Stimulated activated CD8-positive, alpha-beta memory T cell treated with anti-CD3 and anti-CD28 coated beads, Interleukin-4, amount 100 ng/mL, for 1 hour (primary cell): ENCODE measurements at places on chromosomes 1 and 21.

GRCh38 chr1:162317621-162318020 lies 59.0 kb downstream of the SPATA46 start:
- DNase-seq: no peak

DNA sequence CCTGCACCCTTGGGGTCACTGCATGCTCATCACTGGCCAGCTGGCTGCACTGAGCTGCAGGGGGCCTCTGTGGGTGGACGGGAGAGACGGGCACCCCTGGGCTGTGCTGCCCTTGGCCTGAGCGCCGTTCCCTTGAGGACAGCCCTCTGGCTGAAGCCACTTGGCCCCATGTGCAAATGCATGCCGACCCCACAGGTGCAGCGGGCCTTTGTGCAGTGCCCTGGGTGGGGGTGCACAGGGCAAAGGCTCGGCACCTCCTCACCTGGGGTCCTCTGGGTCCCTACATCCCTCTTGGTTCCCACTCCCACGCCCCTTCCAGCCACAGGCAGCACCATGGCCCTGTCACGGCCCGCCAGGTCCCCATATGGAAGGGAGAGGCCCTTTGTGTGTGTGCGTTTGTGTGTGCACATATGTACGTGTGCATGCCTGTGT lies 41.3 kb downstream of the COQ8A start:
- DNase-seq: no peak

DNA sequence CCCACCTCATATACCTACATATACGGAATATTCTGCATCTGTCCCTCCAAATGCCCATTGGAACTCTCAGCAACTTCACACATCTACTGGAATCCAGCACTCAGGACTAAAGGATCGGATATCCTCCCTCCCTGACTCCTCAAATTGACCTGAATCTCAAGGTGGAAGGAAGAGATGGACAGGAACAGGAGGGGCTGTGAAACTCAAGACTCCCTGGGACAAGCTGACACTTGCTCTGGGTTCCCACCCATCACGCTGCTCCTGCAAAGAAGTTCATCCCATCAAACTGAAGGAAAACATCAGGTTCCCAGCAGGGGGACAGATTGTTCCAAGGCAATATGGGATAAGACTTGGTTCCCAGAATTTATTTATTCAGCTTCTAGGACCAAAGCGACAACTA lies 30.3 kb upstream of the TIAM1 start:
- DNase-seq: no peak

DNA sequence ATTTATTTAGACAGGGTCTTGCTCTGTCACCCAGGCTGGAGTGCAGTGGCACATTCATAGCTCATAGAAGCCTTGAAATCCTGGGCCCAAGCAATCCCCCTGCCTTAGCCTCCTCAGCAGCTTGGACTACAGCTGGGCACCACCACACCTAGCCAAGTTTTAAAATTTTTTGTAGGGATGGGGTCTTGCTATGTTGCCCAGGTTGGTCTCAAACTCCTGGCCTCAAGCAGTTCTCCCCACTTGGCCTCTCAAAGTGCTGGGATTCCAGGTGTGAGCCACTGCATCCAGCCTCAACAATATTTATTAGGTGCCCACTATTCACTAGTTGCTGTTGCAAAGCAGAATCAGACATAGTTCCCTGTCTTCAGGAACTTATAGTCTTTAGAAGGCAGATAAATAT lies 14.1 kb upstream of the GPX7 start:
- no peak for DNase-seq

GRCh38 chr1:70666381-70667140 lies 255.5 kb downstream of the CTH start:
- DNase-seq: no peak

DNA sequence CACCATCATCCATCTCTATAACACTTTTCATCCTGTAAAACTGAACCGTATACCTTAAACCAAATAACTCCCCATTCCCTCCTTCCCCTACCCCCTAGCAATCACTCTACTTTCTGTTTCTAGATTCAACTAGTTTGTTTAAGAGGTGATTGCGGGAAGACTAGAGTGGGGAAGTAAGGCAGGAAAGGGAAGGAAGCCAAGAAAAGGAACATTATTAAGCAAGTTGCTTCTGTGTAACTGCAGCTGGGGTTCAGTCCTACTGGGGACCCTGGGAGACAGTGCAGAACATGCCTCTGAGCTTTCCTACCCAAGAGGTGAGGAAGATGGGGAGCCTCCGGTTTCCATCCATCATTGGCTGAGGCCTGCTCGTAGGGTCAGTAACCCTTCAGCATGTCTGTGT lies 28.9 kb upstream of the H3-3A start:
- no peak for DNase-seq

GRCh38 chr1:200834383-200834782 lies 38.4 kb upstream of the GPR25 start:
- no peak for DNase-seq

- no peak for DNase-seq
Measured at GRCh38 chr1:6275826-6276782, 15.2 kb upstream of the GPR153 start.

DNA sequence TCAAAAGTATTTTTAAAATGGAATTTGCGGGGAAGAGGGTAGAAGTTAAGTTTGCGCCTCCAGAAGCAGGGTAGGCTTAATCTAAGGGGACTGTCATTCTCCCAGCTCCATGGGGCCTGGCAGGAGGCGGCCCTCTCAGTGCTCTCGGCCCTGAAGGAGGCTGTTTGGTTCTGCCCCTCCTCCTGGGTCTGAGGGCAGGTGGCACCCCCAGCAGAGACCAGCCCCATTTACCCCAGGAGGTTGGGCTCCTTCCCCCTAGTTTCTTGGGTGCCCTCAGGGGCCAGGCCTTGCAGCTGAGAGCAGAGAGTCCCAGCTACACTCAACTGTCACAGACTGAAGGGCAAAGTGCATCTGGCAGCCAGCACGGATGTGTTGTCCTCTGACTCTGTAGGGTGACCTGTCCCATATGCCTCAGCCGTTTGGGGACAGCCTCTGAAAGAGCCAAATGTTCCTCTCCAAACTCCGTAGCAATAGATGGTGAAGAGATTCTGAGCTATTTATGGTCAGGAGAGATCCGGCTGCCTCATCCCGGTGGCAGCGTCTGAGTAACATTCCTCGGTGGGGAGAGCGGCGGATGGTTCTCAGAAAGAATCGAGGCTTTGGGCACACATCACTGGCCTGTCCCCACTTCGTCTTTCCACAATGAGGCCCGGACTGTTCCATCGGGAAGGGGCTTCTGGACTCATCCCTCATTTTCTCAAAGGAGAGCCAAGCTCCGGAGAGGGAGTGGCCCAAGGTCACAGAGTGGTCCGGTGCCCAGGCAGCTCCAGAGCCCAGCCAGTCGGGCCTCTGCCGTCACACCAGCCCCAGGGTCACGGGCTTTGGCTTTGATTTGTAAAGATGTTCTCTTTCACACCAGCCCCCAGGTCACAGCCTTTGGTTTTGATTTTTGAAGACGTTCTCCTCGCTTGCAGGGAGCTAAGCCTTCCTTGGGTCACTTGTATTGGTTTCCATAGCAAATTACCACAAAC lies 424.2 kb upstream of the VAMP3 start:
- no peak for DNase-seq

DNA sequence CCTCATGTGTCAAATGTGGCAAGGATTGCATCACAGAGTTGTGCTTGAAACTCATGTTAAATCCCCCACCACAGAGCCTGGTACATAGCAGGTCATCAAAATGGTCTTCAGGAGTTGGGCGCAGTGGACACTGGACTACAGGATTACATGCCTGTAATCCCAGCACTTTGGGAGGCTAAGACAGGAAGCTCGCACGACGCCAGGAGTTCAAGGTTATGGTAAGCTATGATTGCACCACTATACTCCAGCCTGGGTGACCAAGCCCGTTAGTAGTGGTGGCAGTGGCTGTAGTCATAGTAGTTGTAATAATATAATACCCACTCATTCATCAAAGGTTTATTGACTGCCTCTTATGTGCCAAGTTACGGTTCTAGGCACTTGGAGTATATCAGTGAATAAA lies 123.4 kb upstream of the IRF2BP2 start:
- no peak for DNase-seq

GRCh38 chr1:220579317-220579716 lies 51.4 kb downstream of the MARK1 start:
- DNase-seq: no peak

DNA sequence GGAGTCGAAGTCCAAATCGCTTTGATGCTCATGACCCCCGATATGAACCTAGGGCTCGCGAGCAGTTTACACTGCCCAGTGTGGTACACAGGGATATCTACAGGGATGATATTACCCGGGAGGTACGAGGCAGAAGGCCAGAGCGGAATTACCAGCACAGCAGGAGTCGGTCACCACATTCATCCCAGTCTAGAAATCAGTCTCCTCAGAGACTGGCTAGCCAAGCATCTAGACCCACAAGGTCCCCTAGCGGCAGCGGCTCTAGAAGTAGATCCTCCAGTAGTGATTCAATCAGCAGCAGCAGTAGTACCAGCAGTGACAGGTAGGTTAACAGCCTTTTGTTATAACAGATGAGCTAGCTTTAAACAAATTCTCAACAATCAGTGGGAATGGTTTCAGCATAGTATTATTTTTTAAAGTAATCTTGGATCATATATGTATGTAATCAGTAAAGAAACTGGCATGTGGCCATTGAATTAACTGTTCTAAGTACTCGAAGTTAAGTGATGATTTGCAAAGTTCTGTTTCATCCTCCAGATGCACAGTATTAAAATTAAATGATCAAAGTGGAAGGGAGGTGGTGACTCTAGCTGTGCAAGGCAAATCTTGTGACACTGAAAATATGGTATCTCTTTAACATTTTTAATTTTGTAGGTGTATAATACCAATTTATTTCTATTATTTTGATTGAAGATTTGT lies 29.0 kb downstream of the SPEN start:
- no peak for DNase-seq

DNA sequence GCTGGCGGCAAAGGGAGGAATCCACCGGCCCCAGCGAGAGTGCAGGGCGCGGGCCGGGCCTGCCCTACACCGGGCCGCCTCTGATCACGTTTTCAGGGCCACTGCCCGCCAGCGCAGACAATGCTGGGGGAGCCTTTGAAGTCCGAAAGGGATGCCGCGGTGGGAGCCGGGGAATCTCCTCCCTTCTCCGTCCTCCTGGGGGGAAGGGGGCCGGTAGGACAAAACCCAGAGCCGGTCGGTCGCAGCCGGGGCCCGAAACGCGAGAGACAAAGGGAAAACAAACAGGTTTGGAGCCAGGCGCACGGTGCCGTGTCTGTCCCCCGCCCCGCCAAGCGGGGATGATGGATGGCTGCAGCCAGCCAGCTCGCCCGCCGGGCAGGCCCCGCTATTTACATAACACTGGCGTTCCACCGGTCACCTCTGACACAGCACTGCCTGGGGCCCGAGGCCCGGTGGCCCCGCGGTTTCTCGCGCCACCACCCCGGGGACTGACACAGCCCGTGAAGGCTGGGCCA lies 92.0 kb downstream of the CASZ1 start:
- no peak for DNase-seq

- no peak for DNase-seq
Measured at GRCh38 chr1:167922023-167922422, 8.1 kb upstream of the ADCY10 start.

- DNase-seq: no peak
Measured at GRCh38 chr1:94349853-94350252, 68.3 kb upstream of the ABCD3 start.

- DNase-seq: no peak
Measured at GRCh38 chr1:29569971-29570634, 333.8 kb downstream of the PTPRU start.

DNA sequence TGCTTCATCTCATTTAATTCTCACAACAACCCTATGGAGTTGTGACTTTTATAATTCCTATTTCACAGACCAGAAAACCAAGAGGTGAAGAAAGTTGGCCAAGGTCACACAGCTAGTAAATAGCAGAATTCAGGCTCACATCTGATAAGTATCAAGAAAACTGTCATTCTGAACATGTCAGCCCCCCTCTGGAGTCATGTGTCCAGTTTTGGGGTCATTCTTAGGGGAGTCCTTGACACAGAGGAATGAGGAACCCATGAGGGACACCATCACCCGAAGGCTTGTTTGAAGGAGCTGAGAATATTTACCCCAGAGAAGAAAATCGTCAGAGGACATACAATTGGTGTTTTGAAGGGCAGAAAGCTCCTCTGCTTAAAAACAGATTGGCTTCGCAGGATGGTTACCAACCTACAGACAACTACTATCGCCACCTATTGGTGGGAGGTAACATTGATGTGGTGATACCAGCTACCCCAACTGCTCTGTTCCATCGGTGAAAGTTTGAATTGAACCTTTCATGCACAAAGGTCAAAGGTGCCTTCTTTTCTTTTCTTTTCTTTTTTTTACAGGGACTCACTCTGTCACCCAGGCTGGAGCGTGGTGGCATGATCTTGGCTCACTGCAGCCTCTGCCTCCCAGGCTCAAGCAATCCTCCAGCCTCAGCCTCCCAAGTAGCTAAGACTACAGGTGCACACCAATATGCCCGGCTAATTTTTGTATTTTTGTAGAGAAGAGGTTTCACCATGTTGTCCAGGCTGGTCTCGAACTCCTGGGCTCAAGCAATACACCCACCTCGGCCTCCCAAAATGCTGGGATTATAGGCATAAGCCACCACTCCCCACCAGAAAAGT lies 31.3 kb downstream of the NCMAP start:
- peak; percentile 24 for DNase-seq

DNA sequence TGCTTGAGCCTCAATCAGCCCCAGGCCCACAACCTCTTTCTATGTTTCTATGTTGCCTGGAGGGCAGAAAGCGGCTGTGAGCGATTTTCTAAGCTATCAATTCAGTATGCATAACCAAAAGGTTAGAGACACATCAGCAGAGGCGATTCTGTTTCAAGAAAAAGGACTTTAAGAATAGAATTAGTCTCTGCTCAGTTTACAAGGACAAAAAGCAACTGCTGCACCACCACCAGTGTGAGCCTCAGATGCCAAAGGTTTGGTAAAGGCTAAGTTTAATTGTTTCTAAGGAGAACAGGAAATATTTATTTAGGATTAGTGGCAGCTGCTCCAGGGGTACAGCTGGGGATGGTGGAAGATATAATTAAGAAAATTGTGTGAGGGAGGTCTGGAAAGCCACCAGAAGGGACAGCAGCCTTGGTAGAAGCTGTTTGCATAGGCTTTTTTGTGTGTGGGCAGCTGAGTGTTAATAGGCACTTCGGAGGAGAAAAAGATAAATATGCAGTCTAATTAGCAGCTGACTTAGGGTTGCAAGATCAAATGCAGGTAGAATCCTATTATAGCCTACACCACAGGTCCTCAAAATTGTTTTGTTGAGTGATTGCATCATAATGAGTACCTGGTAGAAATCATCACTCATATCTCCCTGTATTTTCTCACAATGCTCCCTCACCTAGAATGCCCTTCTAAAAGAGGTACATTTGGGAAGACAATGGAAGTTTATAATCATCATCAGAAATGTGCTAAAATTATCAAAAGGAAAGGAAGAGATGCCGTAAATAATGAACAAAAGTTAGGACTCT lies 35.8 kb downstream of the ZC3H11B start:
- DNase-seq: no peak

- no peak for DNase-seq
Measured at GRCh38 chr1:177307771-177308170, 137.0 kb downstream of the BRINP2 start.
